ENCODE measurements at places on chromosomes 3 and 15.

- no peak for DNase-seq
Measured at GRCh38 chr3:144324076-144324475, 352.5 kb downstream of the DIPK2A start.

GRCh38 chr15:89864958-89865739 lies 28.6 kb downstream of the AP3S2 start:
- DNase-seq, result no peak

DNA sequence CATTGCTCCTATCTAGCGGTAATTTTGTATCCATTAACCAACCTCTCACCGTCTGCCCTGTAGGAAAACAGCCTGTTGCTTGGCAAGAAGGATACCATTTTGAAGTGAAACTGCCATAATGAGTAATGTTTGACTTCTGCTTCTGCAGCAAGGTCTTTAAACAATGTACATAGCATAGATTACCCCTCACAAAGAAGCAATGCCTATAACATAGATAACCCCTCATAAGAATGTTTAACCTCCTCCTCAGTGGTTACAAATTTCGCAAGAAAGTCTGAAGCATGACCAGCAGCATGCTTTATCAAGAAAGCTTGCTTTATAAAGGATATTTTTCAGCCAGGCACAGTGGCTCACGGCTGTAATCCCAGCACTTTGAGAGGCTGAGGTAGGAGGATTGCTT lies 61.2 kb upstream of the MFGE8 start:
- no peak for DNase-seq

GRCh38 chr3:45642731-45643152 lies 46.5 kb upstream of the SACM1L start:
- DNase-seq, result no peak

DNA sequence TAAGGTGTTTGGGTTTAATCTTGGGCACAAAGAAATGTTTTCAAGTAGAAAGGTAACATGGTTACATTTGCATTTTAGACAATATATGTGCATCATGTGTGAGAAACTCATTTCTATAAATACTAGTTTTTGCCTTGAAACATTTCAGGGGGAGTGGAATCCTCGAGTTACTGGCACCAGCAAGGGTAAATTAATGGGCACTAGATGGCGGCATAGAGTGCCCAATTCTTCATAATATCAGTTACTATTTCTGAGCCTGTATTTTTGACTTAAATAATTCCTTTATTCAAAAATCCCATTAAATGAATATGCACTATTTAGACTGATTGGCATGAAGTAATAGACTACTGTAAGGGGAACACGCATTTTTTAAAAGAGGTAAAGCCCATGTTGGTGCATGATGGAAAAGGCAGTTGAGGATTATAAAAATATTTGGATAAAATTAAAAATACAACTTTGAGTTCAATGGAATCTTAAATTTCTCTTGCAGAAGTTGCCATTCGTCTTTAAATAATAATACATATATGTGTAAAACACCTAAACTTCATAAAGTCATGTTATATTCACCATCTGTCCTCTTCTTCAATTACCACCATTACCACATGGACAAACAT lies 106.3 kb downstream of the ZBTB20 start:
- DNase-seq, result peak; percentile 12

DNA sequence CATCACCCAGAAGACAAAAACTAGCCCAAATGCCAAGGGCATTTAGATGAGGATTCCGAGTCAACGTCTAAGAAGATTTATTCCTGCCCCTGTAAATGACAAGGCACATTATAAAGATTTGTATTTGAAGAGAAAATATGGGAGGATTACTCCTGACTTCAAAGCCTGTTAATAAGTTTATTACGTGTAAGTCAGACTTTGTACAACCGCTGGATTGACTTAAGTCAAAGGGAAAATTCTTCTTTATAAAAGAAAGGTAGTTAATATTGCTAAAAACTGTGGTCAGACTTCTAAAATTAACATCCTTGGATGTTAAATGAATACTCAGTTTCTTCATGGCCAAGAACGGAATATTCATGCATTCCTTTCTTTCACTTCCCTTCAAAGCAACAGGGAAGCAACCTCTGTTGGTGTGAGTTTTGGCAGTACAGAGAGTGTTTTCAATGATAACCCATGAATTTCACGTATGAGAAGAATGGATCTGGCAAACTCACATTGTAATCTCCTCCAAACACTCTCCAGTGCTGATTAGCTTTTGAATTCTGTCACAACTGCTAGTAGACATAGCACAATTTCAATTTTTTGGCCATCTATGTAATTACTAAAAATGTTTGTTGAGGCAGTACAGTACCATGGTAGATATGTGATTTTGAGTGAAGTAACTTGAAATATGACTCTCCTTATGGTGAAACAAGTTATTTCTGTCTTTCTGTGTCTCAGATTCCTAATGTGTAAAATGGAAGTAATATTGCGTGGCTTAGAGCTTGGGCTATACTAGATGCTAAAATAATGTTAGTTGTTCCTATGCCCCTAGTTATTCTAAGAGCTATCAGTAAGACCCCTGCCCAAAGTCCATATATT lies 62.0 kb downstream of the PLD1 start:
- no peak for DNase-seq

- no peak for DNase-seq
Measured at GRCh38 chr3:47420044-47420430, 39.2 kb downstream of the PTPN23 start.

- no peak for DNase-seq
Measured at GRCh38 chr3:115697263-115698053, 74.1 kb downstream of the GAP43 start.
